K562 (cell line): ENCODE measurements at places on chromosomes 12 and 14.

GRCh38 chr14:104321802-104322130 is 183.4 kb downstream of the KIF26A start:
- no peak for DNase-seq

DNA sequence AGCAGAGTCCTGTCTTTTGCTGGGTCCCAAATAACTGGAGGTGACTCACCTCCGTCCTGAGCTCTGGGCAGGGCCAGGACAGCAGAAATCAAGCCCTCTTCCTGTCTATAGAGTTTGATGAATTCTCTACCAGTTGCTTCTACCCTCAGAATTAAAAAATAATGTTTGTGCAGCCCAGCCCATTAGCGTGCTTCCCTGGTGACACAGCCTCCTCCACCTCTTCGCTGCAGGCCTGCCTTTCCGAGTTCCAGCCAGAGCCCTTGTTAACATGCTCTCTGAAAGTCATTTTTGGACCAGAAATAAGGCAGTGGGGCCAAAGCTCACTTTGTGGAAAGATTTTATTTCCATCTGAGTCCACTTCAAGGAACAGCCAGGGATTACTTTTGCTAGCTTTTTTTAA is 94.0 kb downstream of the TBX5 start:
- no peak for DNase-seq

GRCh38 chr12:24903329-24904088 is 45.4 kb downstream of the BCAT1 start:
- DNase-seq, result no peak

- no peak for DNase-seq
Measured at GRCh38 chr12:3257411-3257810, 180.2 kb downstream of the TSPAN9 start.

DNA sequence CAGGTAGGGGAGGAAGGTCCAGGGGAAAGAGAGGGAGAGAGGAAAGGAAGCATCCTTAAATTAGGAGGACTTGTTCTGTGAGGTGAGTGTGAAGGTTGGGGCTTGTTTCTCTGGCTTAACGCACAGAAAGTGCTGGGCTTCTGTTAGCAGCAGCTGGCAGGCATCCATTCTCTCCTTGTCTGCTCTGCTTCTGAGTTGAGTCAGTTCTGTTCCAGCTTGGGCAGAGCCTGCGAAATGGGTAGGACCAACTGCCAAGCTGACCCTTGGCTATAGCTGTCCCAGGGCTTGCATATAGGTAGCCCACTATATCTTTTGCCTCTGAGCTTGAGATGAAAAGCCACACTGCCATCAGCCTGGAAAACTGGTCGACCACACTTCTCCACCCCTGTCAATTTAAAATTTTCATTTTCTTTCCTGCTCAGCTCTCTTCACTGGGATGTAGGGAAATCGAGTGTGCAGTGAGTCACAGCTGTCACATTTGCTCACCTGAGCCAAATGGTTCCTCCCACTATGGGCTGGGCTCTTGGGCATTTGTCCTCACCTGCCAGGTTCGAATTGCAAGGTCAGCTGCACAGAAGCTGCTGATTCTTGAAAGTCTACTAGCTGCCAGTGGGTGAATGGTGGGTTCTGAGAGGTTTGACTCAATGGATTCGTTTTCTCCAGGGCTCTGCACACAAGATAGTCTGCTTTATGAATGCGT is 256.4 kb upstream of the PWP1 start:
- no peak for DNase-seq

GRCh38 chr12:5661811-5662210 is 229.9 kb downstream of the NTF3 start:
- no peak for DNase-seq

DNA sequence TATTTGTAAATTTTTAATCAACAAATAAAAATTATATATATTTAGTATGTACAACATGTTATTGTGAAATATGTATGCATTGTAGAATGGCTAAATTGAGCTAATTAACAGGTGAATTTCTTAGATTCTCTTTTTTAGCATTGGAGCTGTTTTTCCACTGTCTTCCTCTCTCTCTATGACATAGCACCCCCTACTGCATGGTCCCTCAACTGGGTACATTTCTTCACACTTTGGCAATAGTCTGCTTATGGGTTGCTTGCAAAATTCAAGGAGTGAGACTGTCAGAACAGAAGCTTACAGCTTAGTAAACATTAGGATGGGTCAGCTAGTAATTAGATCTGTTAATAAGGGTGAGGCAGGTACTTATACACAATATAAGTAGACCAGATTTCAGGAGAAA is 658.5 kb upstream of the MGAT4C start:
- DNase-seq, result no peak

- no peak for DNase-seq
Measured at GRCh38 chr14:85296456-85297210, 233.3 kb upstream of the FLRT2 start.

- no peak for DNase-seq
Measured at GRCh38 chr14:76891391-76891790, 65.2 kb downstream of the LRRC74A start.
